ENCODE measurements at places on chromosomes 2 and 18.
A peak's percentile ranks its signal among the peaks of the same experiment; 100 is the strongest.

DNA sequence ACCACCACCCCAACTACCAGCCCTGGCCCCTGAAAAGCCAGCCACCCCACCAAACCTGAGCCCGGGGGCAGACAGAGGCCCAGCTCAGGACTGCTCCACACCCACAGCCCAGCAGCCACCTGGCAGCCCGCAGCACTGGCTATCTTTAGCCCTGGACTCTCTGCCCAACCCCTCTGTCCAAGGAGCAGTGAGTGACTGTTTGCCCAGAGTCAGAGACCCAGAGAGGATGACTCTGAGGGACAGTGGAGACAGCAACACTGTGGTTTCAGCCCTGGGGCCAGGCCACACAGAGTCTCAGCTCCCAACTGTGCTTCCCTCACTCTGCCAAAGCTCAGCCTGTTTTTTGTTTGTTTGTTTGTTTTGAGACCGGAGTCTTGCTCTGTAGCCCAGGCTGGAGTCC lies 32.6 kb downstream of the BIN1 start:
- no peak for DNase-seq

DNA sequence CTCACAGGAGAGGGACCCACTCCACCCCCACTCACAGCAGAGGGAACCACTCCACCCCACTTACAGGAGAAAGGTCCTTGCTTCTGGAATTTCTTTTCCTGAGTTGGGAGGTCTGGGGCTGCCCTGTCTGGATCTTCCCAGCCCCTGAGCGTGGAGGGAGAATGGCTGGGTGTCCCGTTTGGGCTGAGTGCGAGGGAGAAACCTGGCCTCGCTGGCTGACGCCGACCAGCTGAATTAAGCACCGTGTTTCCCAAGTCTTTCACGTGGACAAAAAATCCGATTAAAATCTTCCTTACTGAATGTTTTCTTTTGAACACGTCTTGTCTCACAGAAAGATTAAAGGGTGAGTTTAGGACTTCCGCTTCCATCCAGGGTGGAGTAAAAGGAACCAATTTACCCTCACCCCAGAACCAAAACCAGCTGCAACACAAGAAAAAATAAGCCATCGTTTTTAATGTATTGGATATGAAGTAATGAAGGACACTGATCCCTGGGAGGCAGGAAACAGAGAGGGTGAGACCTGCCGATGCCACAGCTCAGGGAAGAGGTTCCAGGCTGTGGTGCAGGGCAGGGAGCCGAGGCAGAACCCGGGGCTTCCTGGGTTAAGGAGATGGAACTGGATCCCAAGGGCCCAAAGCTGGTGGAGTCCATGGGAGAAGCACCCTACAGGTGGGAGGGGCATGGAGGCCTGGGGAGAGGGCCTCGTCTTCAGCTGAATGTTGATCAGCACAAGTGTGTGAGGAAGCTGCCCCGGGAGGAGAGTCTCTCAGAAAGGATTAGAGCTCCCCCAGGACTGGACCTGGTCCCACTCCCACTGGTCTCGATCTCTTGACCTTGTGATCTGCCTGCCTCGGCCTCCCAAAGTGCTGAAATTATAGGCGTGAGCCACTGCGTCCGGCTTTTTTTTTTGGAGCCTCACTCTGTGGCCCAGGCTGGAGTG lies 60.3 kb downstream of the RTP5 start:
- no peak for DNase-seq

- no peak for DNase-seq
These were observed 471.1 kb upstream of the FAM98A start for GRCh38 chr2:34070196-34070595.

GRCh38 chr2:179749210-179749609 lies 112.2 kb downstream of the ZNF385B start:
- DNase-seq, result no peak

DNA sequence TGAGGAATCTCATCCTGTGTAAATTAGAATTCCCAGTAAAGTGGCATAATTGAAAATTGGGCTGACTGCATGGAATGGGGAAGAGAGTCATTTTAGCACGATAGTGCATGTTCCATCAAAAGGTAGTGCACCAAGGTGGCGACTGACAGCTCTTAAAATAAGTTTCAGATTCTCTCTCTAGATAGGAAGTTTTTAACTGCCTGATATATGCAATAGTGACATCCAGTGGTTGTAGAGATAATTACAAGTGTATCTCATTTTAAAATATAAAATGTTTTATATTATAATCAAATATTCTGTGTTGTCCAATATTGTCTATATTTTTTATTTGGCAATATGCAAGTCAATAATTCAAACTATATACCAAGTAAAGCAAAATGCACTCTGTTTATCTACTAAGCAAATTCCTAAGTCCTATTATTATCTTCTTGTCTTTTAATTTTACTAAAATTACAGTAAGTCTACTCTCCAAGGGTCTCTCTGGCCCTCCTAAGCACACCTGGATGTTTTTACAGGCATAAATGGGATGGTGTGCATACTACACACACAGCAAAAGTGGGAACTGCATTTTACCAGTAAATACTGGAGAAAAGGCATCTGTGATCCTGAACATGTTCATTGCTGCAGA lies 397.7 kb upstream of the HNRNPA3 start:
- DNase-seq, result peak; percentile 18

DNA sequence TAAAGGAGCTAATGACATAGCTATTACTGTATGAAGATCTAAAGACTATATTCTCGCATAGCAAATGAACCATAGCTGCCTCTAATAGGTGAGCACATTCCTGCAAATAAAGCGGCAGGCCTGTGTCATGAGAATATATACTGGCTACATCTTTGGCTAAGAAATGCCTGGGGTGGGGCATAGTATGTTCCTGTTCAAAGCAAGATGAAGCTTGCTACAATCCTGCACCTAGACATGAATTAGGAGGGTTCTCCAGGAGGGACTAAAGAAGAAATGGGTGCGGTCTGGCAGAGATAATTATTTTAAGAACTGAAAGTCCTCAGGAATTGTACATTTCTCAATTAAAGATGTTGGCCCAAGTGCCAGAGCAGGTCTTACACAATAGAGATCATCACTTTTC lies 46.8 kb upstream of the PLA2R1 start:
- no peak for DNase-seq

- no peak for DNase-seq
These were observed 21.4 kb upstream of the FAM228A start for GRCh38 chr2:24153478-24153877.

DNA sequence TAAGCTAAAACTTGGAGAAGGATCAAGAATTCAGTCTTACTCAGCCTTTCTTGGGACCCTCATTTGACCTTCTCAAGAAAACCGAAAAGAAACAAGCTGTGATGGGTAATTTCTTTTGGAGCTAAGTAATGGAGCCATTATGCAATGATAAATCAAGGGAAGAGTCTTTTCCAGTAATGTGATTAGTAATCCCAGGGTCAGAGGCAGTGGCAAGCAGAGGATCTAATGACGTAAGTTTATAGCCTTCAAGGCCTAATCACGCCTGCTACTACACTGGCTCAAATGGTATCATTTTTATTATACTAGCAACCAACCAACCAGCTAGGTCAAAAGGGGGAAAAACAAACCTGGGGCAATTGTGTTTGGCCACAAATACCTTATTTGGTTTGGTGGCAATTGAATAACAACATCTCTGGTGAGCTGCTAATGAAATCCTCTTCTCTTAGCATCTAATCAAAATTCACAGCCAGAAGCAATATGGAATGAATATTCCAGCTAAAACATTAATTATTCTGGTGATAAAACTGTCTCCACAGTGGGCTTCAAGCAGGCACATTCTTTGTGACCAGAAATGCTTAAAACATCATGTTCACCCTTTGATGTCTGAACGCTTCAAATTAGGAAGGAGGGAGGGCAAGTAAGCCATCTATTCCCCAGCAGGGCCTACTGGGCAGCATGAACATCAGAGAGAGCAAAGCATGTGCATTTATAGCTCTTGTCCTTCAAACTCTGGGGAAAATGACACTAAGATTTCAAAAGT lies 114.9 kb upstream of the SULT1C3 start:
- no peak for DNase-seq

- DNase-seq, result no peak
These were observed 18.8 kb downstream of the CCDC85A start for GRCh38 chr2:56202381-56203121.

DNA sequence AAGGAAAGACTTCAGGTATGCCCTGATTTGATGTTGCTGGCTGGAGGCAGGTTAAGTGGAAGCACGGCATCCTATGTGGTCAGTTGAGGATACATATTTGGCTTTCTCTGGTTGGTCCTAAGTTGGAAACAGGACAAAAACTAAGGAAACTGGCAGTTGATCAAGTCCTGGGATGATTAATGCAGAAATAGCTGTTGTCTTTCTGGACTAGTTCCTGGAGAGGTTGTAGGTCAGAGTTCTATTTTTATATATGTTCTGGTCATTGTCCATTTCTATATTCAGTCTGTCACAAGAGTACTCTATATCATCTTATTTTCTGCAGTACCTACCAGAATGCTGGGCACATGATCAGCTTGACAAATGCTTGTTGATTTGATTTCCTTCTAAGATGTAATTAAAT lies 4.0 kb upstream of the SLC35F5 start:
- no peak for DNase-seq

- DNase-seq, result no peak
These were observed 32.1 kb upstream of the DYNAP start for GRCh38 chr18:54558609-54559585.

DNA sequence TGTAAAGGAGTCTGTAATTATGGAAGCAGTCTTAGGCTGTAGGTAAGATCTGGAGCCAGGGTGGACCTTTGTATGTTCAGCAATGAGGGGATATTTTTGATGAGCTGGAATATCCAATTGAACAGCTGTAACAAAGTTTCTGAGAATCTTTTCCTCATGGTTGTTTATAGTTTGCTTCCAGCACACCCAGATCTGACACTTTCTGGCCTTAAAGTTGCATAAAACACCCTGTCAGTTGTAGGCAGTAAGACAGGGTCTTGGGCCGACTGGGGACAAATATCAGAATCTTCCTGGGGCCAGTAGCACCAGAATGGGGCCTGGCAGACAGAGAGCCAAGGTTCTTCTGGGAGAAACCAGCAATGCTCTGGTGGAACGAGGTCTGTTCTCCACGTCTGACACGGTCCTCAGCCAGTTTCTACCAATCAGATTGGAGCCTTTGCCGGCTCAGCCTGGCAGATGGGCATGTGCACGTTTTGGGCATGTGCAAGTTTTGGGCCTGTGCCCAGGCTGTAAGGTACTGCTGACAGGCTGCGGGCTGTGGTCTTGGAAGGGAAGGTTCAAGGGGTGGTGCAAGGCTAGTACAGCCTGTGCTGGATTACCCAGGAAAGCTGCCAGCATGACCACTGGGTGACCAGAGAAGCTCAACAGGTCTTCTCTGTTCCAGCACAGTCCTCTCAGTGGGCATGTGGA lies 89.8 kb downstream of the PRKCE start:
- DNase-seq, result no peak

- DNase-seq, result no peak
These were observed 187.9 kb downstream of the VAPA start for GRCh38 chr18:10101729-10102128.

DNA sequence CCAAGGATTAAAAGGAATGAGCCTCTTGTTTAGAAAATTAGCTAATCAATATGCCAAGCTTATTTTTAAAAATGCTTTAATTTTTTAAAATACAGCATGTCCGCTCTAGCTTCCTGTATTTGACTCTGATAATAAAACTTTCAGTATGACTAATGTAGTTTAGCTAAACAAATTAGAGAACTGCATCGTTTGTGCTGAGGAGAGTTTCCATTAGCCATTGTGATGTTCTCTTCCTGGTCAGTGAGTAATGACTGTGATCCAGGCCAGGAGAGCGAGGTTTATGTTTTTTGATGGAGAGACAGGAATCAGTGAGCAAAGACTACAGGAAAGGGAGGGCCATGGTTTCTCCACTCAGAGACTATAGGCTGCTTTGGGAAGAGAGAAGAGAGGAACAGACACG lies 237.2 kb upstream of the ETAA1 start:
- no peak for DNase-seq

- DNase-seq, result no peak
These were observed 170.1 kb upstream of the REV1 start for GRCh38 chr2:99659874-99660273.

- no peak for DNase-seq
These were observed 1.5 kb upstream of the AAK1 start for GRCh38 chr2:69645031-69645431.

DNA sequence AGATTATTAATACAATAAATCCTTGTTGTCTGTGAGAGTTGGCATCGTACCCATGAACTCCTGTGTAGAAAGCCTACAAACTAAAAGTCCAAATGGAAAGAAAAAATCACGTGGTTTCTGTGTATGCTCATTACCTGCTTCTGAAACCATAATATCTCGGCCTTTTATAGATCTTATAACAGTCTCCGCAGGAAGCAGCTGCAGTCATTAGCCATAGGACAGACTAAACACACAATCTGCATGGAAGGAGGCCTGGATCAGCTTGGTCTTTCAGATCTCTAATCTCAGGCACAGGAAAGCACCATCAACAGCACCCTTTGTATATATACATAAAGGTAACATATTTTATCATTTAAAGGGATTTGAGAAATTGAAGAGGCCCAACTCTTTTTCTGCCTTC lies 508.9 kb upstream of the TCF4 start:
- no peak for DNase-seq

DNA sequence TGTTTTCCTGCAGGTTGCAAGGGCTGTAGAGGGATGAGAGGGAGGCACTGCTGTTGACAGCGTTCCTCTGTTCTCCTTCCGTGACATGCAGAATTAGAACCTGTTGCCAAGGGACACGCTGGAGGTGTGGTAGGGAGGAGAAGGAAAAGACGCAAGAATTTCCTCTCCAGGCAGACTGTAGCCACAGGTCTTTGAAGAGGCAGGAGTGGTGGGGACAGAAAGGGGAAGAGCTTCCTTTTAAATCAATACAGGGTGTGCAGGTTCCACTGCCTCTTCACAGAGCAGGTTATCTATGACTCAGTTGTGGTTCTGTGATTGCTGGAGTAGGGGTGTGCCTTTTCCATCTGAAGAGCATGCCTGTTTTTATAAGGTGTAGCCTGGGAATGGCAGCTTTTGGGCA lies 133.0 kb downstream of the WDSUB1 start:
- no peak for DNase-seq

DNA sequence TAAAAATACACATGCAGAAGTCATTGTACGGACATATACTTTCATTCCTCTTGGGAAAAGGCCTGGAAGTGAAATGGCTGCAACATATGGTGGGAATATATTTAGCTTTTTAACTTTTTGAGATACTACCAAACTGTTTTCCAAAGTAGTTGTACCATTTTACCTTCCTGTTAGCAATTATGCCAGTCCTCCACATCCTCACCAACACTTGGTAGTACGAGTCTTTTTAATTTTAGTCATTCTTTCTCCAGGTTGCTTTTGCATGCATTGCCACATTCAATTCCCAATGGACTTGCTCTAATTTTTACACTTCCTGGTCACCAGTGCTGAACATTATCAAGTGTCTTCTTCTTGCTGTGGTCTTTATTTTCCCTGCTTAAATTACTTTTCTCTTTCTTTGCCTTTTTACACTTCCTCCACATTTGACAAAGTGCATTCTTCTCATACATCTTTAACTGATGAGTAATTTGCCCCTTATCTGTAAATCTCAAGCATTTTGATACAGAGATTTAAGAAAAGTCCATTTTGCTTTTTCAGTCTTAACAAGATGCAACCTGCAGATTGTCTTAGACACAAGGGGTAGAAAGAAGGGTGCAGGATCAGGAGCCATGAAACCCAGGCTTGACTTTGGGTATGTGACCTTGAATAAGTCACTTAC lies 14.5 kb downstream of the VIT start:
- no peak for DNase-seq

GRCh38 chr2:226772389-226773179 lies 27.0 kb downstream of the IRS1 start:
- no peak for DNase-seq

All from HuH-7.5 (cell line).